ENCODE measurements at places on chromosomes 5 and 9.

DNA sequence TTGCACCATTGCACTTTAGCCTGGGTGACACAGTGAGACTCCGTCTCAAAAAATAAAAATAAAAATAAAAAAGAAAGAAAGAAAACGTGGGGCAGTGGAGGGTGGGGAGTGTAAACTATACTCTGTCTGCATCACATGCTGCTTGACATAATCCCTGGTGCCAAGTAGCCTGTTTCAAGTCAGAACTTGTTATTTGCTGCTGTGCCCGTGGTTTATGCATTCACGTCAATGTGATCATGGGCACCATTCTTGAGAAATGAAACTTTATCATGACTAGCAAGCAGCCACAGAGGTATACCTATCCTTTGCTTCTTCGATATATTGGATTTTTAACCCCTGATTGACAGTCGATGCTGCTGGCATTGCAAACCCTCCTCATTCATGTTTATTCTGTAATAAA, 4.1 kb upstream of the SMU1 start:
- DNase-seq = no peak

- DNase-seq = no peak
These were observed 78.8 kb upstream of the MAST4 start for GRCh38 chr5:66517351-66517750.

GRCh38 chr9:97615439-97616072, 17.6 kb downstream of the TSTD2 start:
- no peak for DNase-seq

DNA sequence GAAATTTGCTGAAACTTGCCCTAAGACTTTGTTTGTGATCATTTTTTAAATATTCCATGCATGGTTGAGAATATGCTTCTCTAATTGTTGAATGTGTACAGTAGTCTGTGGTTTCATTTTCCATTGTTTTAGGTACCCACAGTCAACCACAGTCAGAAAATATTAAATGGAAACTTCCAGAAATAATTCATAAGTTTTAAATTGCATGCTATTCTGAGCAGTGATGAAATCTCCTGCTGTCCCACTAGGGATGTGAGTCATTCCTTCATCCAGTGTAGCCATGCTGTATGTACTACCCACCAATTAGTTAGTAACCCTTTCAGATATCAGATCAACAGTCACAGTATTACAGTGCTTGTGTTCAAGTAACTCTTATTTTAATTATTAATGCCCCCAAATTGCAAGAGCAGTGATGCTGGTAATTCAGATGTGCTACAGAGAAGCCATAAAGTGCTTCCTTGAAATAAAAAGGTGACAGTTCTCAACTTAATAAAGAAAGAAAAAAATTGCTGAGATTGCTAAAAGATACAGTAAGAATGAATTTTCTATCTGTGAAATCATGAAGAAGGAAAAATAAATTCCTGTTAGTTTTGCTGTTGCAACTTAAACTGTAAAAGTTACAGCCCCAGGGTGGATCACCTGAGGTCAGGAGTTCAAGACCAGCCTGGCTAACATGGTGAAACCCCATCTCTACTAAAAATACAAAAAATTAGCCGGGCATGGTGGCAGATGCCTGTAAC, 79.9 kb upstream of the FBXL17 start:
- DNase-seq = no peak

Data from NCI-H510A (cell line).